ENCODE measurements at places on chromosomes 4 and X. TPM values are rescaled to one million over a fixed set of nuclear protein-coding genes. Genes with fewer than 3 reads are reported as not detected.

GRCh38 chrX:74536832-74537371 is 77.5 kb downstream of the RLIM start:
- H3K27ac ChIP-seq, result peak overlapping the region; percentile 54
- peak overlapping the region; percentile 63 for H3K4me3 ChIP-seq
- no peaks in the 10 kb centered on the region for H3K27me3 ChIP-seq
- no peaks in the 10 kb centered on the region for H3K4me1 ChIP-seq
- DNase-seq, result no peak

GRCh38 chr4:95023110-95023509 is 265.4 kb downstream of the BMPR1B start:
- H3K27ac ChIP-seq, result no peak overlapping the region
- H3K4me3 ChIP-seq, result no peak overlapping the region
- H3K36me3 ChIP-seq, result no peaks in the 10 kb centered on the region
- H3K4me1 ChIP-seq, result no peaks in the 10 kb centered on the region

- H3K4me1 ChIP-seq, result peaks cover 3% of the 10 kb centered on the region
- DNase-seq, result no peak
- H3K27me3 ChIP-seq, result no peaks in the 10 kb centered on the region
- H3K4me3 ChIP-seq, result no peak overlapping the region
Observed at GRCh38 chr4:8041868-8042267, 102.2 kb upstream of the AFAP1 start.

GRCh38 chr4:42643685-42644084 is 13.2 kb downstream of the ATP8A1 start:
- H3K27ac ChIP-seq, result no peak overlapping the region
- H3K4me1 ChIP-seq, result peaks cover 49% of the 10 kb centered on the region
- H3K4me3 ChIP-seq, result no peak overlapping the region
- no peaks in the 10 kb centered on the region for H3K27me3 ChIP-seq
- no peak for DNase-seq
- H3K36me3 ChIP-seq, result no peaks in the 10 kb centered on the region

DNA sequence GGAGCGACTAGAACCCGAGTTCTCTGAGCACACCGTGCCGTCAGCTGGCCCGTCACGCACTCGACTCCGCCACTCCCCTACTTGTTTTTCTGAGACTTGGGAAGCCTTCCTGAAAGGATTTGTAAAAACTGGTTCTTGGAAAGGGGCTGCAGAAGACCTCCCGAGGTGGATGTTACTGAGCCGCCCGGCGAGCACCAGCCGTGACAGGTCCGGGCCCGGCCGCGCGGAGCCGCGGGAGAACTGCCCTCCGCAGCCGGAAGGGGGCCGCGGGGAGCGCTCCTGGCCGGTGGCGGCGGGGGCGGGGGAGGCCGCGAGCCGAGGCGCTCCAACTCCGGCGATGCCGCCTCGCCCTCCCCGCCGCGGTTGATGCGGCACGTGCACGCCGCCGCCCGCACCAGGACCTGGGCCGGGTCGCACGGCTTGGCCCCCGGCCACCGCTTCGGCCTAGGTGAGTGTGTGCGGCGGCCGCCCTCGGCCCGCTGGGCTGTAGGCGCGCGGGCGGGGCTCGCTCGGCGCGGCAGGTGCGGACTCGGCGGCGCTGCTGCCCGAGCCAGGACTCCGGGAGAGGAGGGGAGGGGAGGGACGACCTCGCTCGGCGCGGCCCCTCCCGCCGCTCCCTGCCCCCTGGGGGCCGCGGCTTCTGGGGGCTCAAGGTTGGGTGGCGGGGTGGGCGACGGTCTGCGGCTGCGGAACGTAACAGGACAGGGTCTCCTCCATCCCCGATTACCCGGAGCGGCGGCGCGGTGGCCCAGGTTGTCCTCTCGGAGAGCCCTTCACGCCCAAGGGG is 1.7 kb downstream of the SPRY1 start:
- H3K36me3 ChIP-seq, result no peaks in the 10 kb centered on the region
- H3K4me1 ChIP-seq, result no peaks in the 10 kb centered on the region
- H3K27ac ChIP-seq, result peak overlapping the region; percentile 46
- DNase-seq, result peak; percentile 58

DNA sequence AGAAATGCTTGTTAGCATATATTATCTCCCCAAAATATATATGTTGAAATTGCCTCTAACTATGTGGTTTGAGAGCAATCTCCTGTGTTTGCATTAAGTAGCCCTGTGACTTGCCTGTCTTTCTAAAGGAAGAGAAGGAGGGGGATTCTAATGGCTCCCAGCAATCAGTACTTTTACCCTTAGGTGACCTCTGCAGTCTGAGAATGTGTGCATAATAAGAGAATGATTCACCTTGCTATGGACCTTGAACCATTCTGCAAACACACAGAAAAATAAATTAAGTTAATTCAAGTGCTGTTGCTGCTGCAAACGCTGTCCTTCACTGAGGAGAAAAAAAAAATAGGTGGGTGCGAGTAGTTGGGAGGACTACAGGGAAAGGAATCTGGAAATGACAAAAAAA is 322.2 kb downstream of the IQCM start:
- no peaks in the 10 kb centered on the region for H3K4me1 ChIP-seq
- no peaks in the 10 kb centered on the region for H3K27me3 ChIP-seq
- no peak overlapping the region for H3K4me3 ChIP-seq
- H3K27ac ChIP-seq, result no peak overlapping the region

GRCh38 chrX:11532291-11533078 is 133.2 kb downstream of the ARHGAP6 start:
- H3K4me1 ChIP-seq, result no peaks in the 10 kb centered on the region
- DNase-seq, result no peak
- no peaks in the 10 kb centered on the region for H3K27me3 ChIP-seq
- H3K27ac ChIP-seq, result no peak overlapping the region
- H3K36me3 ChIP-seq, result no peaks in the 10 kb centered on the region

DNA sequence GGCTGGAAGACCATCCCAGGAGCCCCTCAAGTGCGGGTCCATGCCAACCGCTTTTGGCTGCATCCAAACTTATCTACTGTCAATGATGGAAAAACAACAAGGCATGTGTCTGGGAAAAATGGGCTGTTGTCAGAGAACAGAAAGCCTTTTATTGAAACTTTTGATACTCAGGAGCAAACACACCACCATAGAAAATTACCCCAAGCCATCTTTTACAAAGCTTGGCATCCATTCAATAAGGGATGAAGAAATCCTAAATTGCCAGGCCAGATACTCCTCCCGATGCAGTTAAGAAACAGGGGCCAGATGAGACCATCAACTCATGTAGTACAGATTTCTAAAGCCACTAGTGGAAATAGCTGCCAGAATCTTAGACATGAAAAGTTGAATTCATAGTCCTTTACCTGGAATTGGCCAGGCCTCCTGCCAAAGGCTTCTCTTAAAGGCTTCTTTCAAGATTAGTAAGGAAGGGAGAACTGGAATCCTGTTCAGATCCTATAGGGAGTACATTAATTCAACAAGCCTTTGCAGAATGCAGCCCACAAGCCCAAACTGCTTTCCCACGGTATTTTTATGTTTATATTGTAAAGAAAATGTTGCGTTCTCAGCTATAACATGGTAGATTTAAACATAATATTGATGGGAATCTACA is 145.4 kb upstream of the MAP3K15 start:
- no peak overlapping the region for H3K4me3 ChIP-seq
- peaks cover 5% of the 10 kb centered on the region for H3K4me1 ChIP-seq
- peaks cover 3% of the 10 kb centered on the region for H3K36me3 ChIP-seq
- H3K27ac ChIP-seq, result no peak overlapping the region
- no peaks in the 10 kb centered on the region for H3K27me3 ChIP-seq
- DNase-seq, result no peak

DNA sequence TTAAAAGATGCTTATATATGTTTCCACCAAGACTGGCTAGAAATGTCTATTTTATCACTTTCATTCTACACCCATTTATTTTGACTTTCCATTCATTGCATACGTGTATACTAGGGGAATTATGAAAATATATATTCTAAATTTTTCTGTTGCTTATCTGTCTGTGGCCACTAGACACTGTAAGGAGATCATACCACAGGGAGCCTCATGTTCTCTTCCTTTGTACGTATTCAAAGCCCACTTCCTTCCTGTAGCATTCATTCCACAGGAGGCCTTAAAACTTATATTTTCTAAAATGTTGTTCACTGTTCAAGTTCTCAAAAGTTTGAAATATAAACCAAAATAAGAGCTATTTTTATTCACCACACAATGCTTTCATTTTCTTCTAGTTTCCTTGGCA is 1848.9 kb upstream of the TENM3 start:
- no peaks in the 10 kb centered on the region for H3K4me1 ChIP-seq
- H3K27me3 ChIP-seq, result no peaks in the 10 kb centered on the region
- H3K36me3 ChIP-seq, result no peaks in the 10 kb centered on the region
- DNase-seq, result no peak
- no peak overlapping the region for H3K27ac ChIP-seq

DNA sequence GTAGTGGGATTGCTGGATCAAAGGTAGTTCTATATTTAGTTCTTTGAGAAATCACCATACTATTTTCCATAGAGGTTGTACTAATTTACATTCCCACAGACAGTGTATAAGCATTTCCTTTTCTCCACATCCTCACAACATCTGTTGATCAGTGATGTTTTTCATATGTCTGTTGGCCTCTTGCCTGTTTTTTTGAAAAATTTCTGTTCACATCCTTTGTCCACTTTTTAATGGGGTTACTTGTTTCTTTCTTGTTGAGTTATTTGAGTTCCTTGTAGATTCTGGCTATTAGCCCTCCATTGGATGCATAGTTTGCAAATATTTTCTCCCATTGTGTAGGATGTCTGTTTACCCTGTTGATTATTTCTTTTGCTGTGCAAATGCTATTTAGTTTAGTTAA is 72.6 kb downstream of the STOX2 start:
- no peak for DNase-seq
- H3K27ac ChIP-seq, result no peak overlapping the region
- H3K27me3 ChIP-seq, result no peaks in the 10 kb centered on the region
- no peaks in the 10 kb centered on the region for H3K36me3 ChIP-seq
- H3K4me3 ChIP-seq, result no peak overlapping the region
- H3K4me1 ChIP-seq, result no peaks in the 10 kb centered on the region

DNA sequence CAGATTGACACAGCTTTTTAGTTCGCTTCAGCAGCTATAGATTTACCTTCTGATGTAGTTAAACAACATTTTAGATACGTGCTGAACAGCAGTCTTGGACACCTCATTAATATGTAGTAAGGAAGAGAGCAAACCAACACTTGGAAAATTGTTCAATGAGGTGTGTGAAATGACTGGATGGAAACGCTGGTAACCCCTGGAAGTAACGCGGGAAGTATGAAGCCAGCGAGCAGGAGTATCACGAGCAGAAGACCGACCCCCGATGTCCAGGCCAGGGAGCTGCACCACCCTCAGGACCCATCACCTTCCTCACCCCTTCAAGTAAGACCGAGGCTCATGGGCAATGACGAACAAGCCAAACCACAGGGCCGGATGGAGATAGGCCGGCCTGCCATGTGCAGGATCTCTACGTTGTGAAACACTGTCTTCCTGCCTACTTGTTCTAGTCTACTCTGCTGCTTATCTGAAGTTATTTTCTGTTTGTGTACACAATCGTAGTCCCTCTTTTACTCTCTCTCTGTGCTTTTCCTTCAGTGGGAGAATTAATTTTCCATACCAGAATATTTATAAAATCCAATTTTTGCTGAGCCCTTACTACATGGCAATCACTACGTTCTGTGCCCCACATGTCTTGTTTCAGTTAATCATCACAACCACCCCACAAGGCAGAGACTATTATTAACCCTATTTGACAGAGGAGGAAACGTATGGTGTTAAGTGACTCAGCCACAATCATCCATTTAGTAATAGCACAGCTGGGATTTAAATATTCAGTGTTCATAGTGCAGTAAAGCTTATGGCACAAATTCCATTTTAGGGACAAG is 221.7 kb downstream of the APBB2 start:
- no peak overlapping the region for H3K27ac ChIP-seq
- no peaks in the 10 kb centered on the region for H3K27me3 ChIP-seq
- H3K36me3 ChIP-seq, result no peaks in the 10 kb centered on the region
- no peaks in the 10 kb centered on the region for H3K4me1 ChIP-seq

DNA sequence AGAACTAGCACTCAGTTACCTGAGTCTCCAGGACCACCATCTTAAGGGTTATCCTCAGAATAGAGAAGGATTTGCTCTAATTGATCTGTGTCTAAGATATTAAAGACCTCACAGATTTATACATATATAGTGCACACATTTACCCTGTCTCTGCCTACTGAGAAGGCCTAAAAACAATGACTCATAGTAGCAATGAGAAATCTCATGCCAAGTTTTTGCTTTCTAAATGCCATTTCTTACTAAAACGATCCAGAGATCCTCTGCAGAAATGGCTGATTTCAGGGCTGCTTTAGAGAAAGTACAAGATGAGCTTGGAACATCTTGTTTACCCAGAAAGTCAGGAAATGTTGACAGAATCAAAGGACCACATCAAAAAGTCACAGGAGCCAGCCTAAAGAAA is 79.1 kb upstream of the INPP4B start:
- no peaks in the 10 kb centered on the region for H3K36me3 ChIP-seq
- H3K4me1 ChIP-seq, result no peaks in the 10 kb centered on the region
- no peak overlapping the region for H3K4me3 ChIP-seq
- H3K27ac ChIP-seq, result no peak overlapping the region
- H3K27me3 ChIP-seq, result no peaks in the 10 kb centered on the region

DNA sequence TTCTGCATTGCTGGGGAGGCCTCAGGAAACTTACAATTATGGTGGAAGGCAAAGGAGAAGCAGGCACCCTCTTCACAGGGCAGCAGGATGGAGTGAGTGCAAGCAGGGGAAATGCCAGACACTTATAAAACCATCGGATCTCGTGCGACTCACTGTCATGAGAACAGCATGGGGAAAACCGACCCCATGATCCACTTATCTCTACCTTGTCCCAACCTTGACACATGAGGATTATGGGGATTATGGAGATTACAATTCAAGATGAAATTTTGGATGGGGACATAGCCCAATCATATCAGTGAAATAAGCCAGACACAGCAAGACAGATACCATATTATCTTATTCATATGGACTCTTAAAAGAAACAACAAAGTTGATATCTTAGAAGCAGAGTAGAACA is 134.9 kb downstream of the C4orf33 start:
- H3K4me3 ChIP-seq, result no peak overlapping the region
- no peaks in the 10 kb centered on the region for H3K36me3 ChIP-seq
- no peak for DNase-seq

DNA sequence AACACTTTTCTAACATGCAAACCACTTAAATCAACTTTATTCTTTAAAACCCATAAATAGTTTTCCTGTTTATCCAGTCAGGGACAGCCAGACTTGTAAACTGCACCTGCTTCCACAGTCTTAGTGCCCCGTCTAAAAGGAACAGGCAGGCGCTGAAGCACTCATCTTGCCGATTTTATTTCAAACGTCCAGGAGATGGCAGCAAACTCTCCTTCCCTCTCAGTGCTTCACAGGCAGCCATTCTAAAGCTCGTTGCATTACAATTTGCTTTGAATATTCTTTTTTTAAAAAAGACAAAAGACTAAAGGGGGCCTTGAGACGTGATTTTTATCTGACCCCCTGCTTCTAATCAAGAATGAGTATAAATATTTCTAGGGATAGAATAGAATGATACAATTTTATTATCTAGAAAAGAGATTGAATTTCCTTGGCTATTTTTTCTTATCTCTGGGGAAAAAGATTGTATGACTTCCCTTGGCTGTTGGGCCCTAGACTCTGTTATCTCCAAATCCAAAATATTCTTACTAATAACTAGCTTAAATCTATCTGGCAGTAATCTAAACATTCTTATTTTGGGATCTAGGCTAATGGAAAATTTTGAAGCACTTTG is 93.6 kb upstream of the MYOZ2 start:
- no peak overlapping the region for H3K4me3 ChIP-seq
- H3K4me1 ChIP-seq, result no peaks in the 10 kb centered on the region
- H3K27ac ChIP-seq, result no peak overlapping the region
- no peaks in the 10 kb centered on the region for H3K27me3 ChIP-seq
- H3K36me3 ChIP-seq, result no peaks in the 10 kb centered on the region

- peak; percentile 66 for DNase-seq
- H3K27me3 ChIP-seq, result no peaks in the 10 kb centered on the region
- H3K4me1 ChIP-seq, result no peaks in the 10 kb centered on the region
Observed at GRCh38 chrX:120380699-120381098, 18.8 kb downstream of the ATP1B4 start.

CDX4 gene
- total RNA-seq, result not detected

SLC26A1 gene
- 0.31 TPM for total RNA-seq
